ENCODE measurements at places on chromosomes 5 and 9.

DNA sequence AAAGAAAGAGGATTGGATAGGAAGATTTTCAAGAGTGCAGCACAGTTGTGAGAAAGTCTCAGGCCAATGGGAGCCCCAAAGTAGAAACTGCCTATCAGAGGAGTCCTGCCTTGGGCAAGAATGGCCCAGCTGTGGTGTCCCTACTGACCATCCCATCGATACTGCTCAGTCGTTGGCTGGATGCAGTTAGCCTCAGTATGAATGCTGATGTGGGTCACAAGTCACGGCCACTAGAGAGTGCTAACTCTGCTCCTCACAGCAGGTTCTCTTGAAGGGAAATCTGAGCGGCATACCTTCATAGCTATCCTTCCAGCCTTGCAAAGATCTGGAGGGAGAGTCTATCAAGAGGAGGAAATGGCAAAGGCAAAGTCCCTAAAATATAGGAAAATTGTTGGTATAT lies 11.6 kb upstream of the CETN3 start:
- no peak for DNase-seq

DNA sequence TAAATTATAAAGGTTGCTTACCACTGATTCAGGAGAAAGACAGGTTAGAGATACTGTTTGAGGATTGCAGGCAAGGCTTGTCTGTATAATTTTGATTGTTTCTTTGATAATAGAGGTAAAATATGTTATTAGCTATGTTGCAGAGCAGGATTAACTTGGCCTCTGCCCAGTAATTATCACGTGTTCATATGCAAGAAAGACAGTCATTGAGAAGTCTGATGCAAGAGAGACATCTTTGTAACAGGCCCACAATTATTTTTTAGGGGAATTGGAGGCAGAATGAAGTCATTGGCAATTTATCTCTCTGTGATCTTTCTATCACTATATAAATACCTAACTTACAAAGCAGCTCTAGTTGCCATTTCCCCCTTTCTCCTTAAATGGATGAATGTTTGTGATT lies 46.0 kb downstream of the SLC44A1 start:
- DNase-seq, result no peak

- no peak for DNase-seq
These were observed 110.6 kb downstream of the SVEP1 start for GRCh38 chr9:110468950-110469349.

- DNase-seq, result no peak
These were observed 120.3 kb downstream of the INVS start for GRCh38 chr9:100219347-100219746.

- DNase-seq, result no peak
These were observed 33.5 kb downstream of the SPATA31D1 start for GRCh38 chr9:82022121-82022520.

- DNase-seq, result no peak
These were observed 378.9 kb downstream of the KCTD16 start for GRCh38 chr5:144549580-144549979.

DNA sequence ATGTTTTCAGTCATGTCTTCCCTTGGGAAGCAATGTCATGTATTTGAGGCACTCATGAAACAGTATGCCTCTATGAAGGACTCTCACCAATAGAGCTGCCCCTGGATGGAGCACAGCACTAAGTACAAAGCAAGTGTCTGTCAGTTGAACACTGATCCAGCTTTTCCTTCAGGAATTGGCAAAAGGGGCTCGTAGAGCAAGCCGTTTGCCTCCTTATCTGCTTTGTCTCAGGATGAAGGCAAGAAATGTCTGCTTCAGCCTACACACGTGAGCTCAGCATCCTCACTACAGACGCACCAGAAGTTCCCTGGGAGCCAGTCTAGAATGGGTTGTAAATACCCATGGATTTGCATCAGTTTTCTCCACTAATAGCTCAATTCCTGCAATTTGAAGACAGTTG lies 743.0 kb upstream of the DMAC1 start:
- no peak for DNase-seq

All from Jurkat, Clone E6-1 (cell line).